ENCODE measurements at places on chromosomes 3 and 15.

DNA sequence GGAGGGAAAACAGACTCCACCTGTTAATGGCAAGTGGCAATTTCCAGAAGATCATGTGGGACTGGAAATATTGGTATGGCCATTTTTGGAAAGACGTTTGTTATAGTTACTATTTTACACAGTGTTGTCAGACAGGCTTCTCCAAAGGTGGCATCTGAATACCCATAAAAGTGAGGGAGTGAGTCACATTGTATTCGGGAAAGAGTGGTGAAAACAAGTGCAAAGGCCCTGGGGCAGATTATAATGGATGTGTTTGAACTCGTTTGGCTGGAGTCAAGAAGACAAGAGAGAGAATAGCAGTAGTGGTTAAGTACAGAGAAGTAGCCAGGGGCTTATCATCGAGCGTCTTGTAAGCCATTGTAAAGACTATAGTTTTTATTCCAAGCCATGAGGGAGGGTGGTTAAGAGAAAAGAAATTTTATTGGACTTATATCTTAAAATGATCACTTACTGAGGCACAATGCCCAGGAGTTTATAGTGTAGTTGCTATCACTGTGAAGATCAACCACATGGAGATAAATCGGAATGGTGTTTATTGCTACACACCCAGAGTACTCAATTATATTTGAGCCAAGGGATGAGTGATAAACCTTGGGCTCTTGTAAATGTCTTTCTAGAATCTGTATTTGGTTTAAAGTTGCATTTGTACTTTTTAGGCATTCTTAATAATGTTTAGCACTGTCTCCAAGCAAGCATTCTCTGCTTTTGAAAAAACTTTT lies 212.8 kb upstream of the KBTBD8 start:
- no peak for DNase-seq

GRCh38 chr15:62639432-62639831 lies 403.1 kb upstream of the TPM1 start:
- DNase-seq: no peak

DNA sequence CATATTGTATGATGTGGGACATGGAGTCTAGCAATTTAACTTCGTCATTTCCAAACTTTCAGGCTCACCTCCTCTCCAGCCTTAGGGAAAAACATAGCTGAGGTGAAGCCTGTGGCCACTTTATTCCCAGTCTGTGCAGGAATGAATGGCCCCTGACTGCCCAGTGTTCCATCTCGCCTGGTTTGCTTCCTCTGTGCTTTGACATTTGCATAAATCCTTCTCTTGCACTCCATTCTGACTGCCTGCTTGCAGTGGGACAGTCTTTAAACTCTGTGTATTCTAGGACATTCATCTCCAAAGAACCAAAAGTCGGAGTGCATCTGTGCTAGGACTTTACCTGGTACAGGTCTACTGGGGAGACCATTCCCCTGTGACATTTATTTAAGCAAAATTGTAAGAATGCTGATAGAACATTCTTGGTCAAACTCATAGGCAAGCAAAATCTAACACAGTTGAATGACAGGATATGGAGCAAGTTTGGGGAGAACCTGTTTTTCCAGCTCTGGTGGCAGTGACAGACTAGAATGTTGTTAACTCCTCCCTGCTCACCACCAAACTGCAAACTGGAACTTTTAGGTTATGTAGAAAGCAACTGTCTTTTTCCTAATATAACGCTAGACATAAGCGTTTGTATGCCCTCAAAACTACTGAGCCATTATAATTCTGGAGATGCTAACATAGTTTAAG lies 22.1 kb downstream of the TMED3 start:
- no peak for DNase-seq

DNA sequence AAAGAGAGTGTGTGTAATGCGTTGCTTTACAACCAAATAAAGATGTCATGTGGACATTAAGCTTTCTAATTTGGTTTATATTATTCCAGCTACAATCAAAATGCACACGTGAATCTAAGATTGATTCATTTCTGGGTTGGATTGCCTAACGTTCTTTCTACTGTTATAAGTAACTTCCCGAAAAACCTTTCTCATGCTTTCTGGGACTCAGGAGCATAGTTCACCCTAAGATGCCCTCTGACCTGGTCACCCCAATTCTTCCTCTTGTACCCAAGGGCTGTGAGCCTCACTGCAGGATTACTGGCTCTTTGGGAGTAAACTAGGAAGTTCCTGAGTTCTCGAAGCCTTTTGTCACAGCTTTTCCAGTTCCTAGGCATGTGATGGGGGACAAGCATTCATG lies 12.7 kb upstream of the LMCD1 start:
- no peak for DNase-seq

DNA sequence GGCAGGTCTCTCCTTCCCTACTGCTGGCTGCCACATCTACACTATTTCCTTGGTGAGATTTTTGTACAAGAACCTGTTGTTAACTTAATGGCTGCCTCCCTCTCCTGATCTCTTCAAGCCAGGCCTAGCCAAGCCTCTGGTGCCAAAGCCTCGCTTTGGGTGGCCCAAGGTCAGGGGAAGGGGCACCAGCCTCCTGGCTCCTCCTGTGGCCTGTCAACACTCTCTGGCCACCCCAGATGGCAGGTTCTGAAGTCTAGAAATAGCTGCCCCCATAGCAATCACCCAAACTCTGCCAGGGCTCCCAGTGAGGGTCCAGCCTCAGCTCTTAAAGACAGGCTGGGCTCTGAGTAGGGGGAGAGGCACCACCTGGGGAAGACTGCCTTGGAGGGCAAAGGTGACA lies 5.0 kb downstream of the IFRD2 start:
- no peak for DNase-seq

- DNase-seq: no peak
These were observed 279.1 kb upstream of the ICE2 start for GRCh38 chr15:60757831-60758570.

DNA sequence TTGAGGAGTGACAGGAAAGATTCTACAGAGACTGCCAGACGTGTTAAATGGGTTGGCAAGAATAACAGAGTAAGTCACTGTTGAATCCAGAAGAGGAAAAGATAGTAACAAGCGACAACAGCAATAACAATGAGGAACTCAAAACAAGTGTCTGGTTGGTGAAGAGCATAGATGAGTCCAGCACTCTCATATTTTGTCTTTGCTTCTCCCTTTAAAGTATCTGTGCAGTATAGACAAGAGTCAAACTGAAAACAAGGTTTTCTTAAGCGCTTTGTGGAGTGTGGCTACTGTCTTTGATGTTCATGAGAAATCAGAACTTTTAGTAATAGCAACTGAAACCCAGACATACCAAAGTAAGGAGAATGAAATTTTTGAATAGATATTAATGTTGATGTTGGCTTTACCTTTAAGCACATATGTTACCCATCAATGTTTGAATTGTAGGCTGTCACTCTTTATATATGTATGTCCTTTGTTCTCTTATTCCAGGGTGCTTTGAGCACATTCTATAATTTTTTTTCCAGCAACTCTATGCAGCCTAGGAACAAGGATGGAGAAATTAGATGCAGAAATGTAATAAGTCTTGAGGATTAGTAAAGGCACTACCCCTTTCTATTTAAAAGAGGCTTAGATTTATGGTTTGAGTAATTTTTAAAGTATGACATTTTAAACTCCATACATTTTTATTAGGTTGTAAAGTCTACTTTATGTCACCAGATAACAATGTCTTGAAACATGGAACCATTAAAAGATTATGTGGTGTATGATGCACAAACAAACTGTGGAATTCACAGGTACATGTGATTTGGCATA lies 185.5 kb downstream of the NFKBIZ start:
- no peak for DNase-seq

- no peak for DNase-seq
These were observed 45.0 kb downstream of the SOX2 start for GRCh38 chr3:181756645-181757297.

- no peak for DNase-seq
These were observed 12.4 kb upstream of the SEC13 start for GRCh38 chr3:10333349-10333650.

DNA sequence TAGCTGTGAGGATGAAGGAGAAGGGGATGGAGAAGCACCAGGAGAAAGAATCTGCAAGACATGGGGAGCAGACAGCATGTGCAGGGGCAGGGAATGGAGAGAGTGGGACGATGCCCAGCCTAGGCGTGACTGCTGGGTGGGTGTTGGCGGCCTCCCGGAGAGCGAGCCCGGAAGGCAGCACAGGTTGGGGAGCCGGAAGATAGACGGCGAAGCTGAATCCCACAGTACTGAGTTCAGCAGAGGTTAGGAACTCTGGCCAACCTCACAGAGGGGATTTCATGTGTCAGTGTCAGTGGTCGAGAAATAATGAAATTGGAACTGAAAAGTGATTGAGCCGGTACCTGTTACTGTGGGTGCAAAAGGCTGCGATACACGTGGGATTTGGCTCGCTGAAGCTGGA lies 55.2 kb downstream of the PXYLP1 start:
- no peak for DNase-seq

GRCh38 chr3:69231929-69232440 lies 109.6 kb upstream of the LMOD3 start:
- DNase-seq: no peak

- no peak for DNase-seq
These were observed 14.8 kb downstream of the P3H2 start for GRCh38 chr3:190105876-190106275.

GRCh38 chr15:69392352-69392751 lies 21.8 kb upstream of the KIF23 start:
- DNase-seq: no peak

GRCh38 chr3:140501061-140501769 lies 176.6 kb upstream of the TRIM42 start:
- DNase-seq: no peak

- no peak for DNase-seq
These were observed 8.3 kb upstream of the TM4SF1 start for GRCh38 chr3:149385617-149386298.

DNA sequence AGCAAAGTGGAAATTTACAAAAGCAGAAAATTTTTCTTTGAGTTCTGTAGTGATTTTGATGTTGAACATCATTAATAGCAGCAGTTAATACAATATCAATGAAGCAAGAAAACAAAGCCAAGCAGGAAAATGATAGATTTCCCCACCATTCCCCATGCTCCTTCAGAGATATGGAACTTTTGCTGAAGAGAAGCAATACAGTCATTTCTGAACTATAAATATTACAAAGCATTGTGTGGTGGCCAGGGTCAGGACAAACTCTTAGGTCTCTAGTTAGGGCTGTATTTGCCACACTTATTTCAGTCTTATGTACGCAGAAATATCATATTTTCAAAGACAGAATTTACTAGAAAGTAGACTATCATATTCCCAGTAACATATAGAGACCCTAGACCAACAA lies 88.8 kb upstream of the P3H2 start:
- DNase-seq: no peak

DNA sequence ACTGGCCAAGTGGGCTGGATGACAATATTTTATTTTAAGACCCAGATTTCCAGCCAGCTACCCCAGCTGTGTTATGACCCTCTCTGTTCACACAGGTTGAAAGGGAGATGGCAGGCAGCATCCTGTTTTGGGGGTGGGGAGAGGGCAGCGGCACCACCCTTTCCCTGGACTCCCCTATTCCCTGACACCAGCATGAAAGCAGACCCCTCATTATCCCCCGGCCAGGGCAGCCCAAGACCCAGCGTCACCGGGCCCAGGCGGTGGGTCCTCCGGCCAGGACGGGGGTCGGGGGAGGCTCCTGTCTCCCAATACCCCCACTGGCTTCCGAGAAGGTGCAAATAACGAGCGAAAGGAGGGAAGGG lies 127.6 kb upstream of the MEF2A start:
- DNase-seq: no peak

GRCh38 chr3:54307566-54308180 lies 185.3 kb downstream of the CACNA2D3 start:
- no peak for DNase-seq

DNA sequence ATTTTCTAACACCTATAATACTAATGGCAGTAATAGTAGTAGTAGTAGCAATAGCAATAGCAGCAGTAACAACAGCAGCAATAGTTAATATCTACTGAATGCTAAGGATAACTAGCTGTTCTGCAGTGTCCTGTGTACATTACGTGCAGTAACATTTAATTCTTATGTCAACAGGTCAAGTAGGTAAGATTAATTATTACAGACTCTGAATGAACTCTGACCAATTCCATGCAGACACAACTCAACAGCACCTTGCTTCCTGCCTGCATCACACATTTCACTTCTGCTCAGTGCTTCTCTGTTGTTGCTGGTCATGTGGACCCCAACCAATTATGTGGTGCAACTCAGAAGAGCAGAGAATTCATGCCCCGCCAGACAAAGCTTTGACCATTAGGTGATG lies 39.9 kb upstream of the ARHGEF26 start:
- DNase-seq: no peak

DNA sequence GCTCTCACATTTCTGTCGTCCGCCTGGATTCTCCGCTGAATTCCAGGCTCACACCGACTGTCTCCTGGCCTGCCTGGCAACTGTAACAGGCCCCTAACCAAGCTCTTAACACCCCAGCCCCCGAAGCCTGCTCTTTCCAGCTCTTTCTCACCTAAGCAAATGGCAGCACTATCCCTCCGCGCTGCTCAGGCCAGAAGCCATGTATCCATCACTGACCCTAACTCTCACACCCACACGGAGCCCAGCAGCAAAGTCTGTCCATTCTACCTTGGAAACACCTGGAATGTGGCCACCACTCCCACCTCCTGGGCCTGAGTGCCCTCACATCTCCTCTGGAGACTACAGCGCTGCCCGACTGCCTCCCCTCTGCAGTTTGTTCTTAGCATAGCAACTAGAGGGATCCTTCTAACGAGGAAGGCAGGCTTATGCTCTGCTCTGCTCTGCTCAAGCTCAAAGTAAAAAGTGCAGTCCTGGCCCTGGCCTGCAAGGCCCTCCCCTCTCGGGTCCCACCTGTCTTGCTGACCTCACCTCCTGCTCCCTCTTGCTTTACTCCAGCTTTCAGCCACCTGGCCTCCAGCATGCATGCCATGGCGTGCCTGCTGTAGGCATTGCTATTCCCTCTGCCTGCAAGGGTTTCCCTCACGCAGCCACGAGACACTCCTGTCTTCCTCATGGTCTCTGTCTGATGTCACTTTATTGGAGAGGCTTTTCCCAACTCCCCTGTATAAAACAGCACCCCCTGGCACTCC lies 27.2 kb downstream of the FEM1B start:
- DNase-seq: no peak

DNA sequence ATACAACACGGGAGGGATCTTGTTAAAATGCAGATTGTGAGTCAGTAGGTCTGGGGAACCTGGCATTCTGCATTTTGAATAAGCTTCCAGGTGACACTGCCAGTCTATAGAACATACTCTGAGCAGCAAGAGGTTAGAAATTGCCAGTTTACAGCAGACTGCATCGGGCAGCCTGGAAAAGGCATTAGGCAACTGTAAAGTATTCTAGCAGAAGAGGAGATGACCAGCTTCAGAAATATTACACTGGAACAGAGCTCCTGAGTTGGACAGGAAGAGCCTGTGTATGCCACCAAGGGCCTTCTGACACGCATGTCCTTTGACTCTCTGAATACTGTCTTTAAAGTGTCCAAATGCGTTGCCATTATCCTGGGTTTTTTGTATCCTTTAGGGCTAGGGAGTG lies 2.5 kb upstream of the ACAN start:
- DNase-seq: no peak

- DNase-seq: no peak
These were observed 33.1 kb upstream of the NEO1 start for GRCh38 chr15:73019154-73019553.
